Activated CD8-positive, alpha-beta memory T cell treated with anti-CD3 and anti-CD28 coated beads, Interleukin-2, amount 10 ng/mL, durations not matched to agents 7 days and 5 days (primary cell): ENCODE measurements at places on chromosomes 12 and 14.

DNA sequence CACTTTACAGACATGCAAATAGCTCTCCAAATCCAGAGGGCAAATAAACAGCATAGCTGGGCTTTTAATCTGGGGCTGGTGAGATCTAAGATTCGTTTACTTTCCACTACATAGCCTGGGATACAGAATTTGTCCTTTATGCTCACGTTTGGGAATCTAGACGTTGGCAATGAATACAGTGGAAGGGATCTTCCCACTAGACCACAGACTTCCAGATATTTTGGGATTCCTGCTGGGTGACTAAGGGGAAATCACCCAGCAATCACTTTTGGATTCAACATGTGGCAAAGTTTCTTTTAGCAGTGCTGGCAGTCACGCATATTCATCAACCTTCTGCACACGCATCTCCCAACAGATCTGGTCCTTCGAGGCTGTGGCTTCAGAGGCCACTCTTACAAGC lies 23.5 kb downstream of the APPL2 start:
- DNase-seq: no peak
- no peaks in the 10 kb centered on the region for H3K27me3 ChIP-seq
- H3K4me3 ChIP-seq: no peak overlapping the region
- no peaks in the 10 kb centered on the region for H3K4me1 ChIP-seq

DNA sequence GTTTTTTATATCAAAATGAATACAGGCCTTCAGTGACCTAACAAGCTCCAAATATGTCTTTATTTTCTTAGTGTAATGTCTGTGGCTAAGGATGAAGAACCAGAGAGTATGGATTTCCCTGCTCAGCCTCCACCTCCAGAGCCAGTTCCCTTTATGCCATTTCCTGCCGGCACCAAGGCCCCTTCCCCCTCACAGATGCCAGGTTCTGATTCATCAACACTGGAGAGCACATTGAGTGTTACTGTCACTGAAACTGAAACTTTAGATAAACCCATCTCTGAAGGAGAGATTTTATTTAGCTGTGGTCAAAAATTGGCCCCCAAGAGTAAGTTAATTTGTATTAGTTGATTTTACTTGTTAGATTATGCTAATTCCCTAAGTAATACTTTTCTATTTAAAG lies 61.0 kb downstream of the KIAA0586 start:
- H3K4me3 ChIP-seq: no peak overlapping the region
- H3K27me3 ChIP-seq: no peaks in the 10 kb centered on the region
- H3K36me3 ChIP-seq: peaks cover 21% of the 10 kb centered on the region
- peaks cover 12% of the 10 kb centered on the region for H3K4me1 ChIP-seq
- peak; percentile 43 for DNase-seq

GRCh38 chr12:131098178-131098981 lies 144.7 kb downstream of the ADGRD1 start:
- no peak overlapping the region for H3K4me3 ChIP-seq
- no peaks in the 10 kb centered on the region for H3K36me3 ChIP-seq
- no peak for DNase-seq
- H3K27me3 ChIP-seq: no peaks in the 10 kb centered on the region
- H3K27ac ChIP-seq: no peak overlapping the region
- peaks cover 10% of the 10 kb centered on the region for H3K4me1 ChIP-seq

GRCh38 chr14:65658202-65658601 lies 245.7 kb downstream of the FUT8 start:
- no peaks in the 10 kb centered on the region for H3K4me1 ChIP-seq
- H3K36me3 ChIP-seq: peaks cover 32% of the 10 kb centered on the region
- H3K27me3 ChIP-seq: no peaks in the 10 kb centered on the region
- no peak overlapping the region for H3K4me3 ChIP-seq
- DNase-seq: no peak

DNA sequence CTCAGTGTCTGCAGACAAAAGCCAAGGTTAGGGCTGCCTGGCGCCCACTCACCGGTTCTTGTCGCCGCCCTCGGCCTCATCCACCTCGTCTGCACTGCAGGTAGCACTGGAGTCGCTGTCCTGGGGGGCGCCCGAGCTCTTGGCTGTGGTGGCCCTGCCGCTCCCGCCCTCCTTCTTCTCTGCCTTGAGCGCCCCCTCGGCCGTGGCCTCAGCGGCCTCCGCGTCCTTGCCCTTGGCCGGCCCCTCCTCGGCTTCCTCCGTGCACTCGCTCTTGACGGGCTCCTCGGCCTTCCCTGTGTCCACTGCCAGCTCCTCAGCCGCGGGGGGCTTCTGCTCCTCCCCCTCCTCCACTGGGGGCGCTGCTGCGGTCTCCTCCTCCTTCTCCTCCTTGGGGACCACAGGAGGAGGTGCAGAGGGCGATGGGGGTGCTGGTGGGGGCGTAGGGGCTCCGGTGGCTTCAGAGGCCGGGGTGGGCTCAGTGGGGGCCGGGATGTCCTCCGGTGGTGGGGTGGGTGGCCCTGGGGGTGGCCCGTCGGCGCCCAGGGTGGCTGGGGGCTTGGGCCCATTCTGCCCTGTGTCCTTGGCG lies 77.2 kb downstream of the RFLNA start:
- no peak overlapping the region for H3K4me3 ChIP-seq
- no peaks in the 10 kb centered on the region for H3K36me3 ChIP-seq
- H3K4me1 ChIP-seq: no peaks in the 10 kb centered on the region
- H3K27me3 ChIP-seq: no peaks in the 10 kb centered on the region
- no peak overlapping the region for H3K27ac ChIP-seq
- no peak for DNase-seq

DNA sequence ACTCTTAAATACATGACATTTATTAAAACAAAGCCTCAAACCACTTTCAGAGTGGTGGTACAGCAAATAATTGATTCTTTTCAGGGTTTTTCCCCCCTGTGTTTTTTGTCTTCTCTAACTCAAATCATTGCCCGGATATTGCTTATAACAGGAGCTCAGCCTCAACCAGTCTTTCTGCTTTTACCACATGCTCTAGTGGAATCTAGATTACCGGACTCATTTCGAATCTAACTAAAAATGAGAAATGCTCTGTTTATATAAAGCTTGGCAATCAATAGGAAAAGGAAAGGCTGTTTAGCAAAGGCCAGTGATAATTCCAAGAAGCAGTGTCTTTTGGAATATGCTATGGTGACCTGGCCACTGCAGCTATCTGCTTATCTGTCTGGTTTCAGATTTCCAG lies 161.5 kb downstream of the ETV6 start:
- DNase-seq: no peak
- no peak overlapping the region for H3K27ac ChIP-seq
- H3K27me3 ChIP-seq: no peaks in the 10 kb centered on the region

GRCh38 chr12:69904777-69905176 lies 79.8 kb downstream of the MYRFL start:
- H3K27me3 ChIP-seq: peaks cover 16% of the 10 kb centered on the region
- no peak overlapping the region for H3K4me3 ChIP-seq
- no peak overlapping the region for H3K27ac ChIP-seq
- H3K4me1 ChIP-seq: no peaks in the 10 kb centered on the region
- no peak for DNase-seq

- H3K36me3 ChIP-seq: no peaks in the 10 kb centered on the region
- peaks cover 20% of the 10 kb centered on the region for H3K27me3 ChIP-seq
- H3K27ac ChIP-seq: no peak overlapping the region
Observed at GRCh38 chr14:99724939-99725773, 41.1 kb downstream of the CYP46A1 start.

- DNase-seq: no peak
- H3K36me3 ChIP-seq: no peaks in the 10 kb centered on the region
- H3K27me3 ChIP-seq: no peaks in the 10 kb centered on the region
- H3K4me3 ChIP-seq: no peak overlapping the region
- H3K4me1 ChIP-seq: no peaks in the 10 kb centered on the region
- H3K27ac ChIP-seq: no peak overlapping the region
Observed at GRCh38 chr14:105212541-105213300, 31.6 kb upstream of the NUDT14 start.

- H3K36me3 ChIP-seq: peaks cover 56% of the 10 kb centered on the region
- H3K27ac ChIP-seq: peak overlapping the region; percentile 93
- DNase-seq: no peak
- H3K27me3 ChIP-seq: no peaks in the 10 kb centered on the region
- H3K4me3 ChIP-seq: peak overlapping the region; percentile 70
Observed at GRCh38 chr12:104493496-104493895, 36.7 kb downstream of the CHST11 start.

DNA sequence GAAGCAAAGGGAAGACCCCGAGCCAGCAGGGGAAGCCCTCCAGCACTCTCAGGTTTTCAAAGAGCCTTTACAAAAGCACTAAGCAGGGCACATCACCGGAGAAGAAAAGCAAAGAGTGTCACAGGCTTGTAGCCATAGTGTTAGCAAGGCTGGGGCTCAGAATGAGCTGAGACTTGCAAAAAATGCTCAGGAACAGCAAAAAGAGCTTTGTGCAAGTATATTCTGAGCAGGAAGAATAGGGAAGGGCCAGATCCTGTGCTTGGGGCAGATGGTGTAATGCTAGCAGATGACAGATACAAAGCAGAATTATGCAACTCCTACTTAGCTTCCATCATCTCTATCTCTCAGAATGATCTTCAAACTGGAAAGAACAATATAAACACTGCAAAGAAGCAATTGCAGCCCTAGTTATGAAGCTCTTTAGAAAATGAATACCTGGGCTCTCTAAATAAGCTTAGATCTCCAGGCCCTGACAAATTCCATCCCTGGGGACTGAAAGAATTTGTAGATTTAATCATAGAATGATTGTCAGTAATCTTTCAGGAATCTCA lies 23.7 kb upstream of the PARP11 start:
- DNase-seq: no peak
- H3K27me3 ChIP-seq: no peaks in the 10 kb centered on the region
- H3K4me3 ChIP-seq: peak overlapping the region; percentile 19
- no peaks in the 10 kb centered on the region for H3K36me3 ChIP-seq

DNA sequence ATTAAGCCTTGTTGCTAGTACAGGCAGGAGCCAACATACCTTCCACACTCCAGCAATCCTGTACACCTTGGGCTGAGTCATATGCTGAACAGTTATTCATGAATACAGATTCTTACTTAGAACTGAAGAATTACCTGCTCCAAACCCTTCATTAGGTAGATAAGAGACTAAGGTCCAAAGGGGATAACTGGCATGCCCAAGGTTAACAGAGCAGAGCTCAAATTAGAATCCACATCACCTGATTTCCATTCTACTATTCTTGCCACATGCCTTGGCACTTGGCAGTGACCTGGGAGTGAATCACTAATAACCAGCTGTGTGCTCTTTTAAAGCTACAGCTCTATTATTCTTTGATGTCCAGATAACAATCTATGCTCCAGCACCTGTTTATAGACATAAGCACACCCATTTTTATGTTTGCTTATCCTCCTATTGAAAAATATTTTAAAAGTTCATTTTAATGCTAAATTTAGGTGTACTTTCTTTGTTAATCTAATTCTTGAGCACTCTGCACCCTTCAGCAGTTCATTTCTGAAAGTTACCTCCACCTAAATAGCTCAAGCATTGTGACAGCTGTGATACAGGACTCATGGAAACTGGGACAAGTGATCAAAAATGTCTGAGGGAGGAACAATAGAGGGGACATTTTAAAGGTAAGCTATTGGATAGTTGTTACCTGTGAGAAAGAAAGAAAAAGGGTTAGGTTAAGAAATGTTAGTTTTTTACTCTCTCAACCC lies 19.4 kb downstream of the LPCAT3 start:
- H3K4me1 ChIP-seq: no peaks in the 10 kb centered on the region
- no peak overlapping the region for H3K27ac ChIP-seq
- DNase-seq: no peak
- no peaks in the 10 kb centered on the region for H3K27me3 ChIP-seq
- peaks cover 27% of the 10 kb centered on the region for H3K36me3 ChIP-seq

DNA sequence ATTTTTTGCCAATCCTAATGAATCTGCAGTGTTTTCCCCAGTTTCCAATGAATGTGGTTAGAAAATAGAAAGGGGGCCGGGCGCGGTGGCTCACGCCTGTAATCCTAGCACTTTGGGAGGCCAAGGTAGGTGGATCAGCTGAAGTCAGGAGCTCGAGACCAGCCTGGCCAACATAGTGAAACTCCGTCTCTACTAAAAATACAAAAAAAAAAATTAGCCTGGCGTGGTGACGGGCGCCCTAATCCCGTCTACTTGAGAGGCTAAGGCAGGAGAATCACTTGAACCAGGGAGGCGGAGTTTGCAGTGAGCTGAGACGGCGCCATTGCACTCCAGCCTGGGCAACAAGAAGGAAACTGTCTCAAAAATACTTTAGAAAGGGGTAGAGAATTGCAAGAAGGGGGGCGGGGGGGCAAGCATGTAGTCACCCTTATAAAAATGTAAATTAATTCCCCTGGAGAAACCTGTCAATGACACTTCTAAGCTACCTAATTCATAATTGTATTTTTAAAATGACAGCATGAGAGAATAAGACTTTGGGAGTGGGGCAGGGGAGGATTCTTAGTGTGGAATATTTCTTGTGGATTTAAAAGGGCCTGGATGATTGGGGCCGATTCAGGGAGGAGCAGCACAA lies 1.7 kb downstream of the KLHDC2 start:
- no peaks in the 10 kb centered on the region for H3K27me3 ChIP-seq
- DNase-seq: no peak
- peaks cover 28% of the 10 kb centered on the region for H3K4me1 ChIP-seq
- H3K27ac ChIP-seq: peak overlapping the region; percentile 97
- peak overlapping the region; percentile 87 for H3K4me3 ChIP-seq

- H3K27me3 ChIP-seq: no peaks in the 10 kb centered on the region
- no peak for DNase-seq
- no peak overlapping the region for H3K4me3 ChIP-seq
- H3K27ac ChIP-seq: no peak overlapping the region
Observed at GRCh38 chr12:47343684-47344567, 264.2 kb upstream of the AMIGO2 start.

DNA sequence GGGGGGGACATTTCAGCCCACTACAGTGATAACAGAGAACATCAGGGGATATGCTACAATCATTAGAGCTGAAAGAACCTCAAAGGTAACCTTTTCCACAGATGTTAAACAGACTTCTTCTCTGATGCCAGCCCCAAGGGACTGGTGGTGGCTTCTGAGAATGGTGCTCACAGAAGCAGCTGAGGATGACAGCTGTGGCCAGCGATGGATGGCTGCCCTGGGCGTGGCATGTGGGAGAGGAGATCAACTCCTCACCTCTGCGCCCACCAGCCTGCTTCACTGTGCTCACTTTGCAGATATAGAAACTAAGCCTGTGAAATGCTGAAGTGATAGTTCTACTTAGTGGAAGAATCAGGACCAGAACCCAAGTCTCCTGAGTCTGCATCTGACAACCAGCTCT lies 33.0 kb downstream of the FOXN3 start:
- no peak overlapping the region for H3K27ac ChIP-seq
- no peaks in the 10 kb centered on the region for H3K27me3 ChIP-seq
- H3K36me3 ChIP-seq: peaks cover 33% of the 10 kb centered on the region
- no peak for DNase-seq

DNA sequence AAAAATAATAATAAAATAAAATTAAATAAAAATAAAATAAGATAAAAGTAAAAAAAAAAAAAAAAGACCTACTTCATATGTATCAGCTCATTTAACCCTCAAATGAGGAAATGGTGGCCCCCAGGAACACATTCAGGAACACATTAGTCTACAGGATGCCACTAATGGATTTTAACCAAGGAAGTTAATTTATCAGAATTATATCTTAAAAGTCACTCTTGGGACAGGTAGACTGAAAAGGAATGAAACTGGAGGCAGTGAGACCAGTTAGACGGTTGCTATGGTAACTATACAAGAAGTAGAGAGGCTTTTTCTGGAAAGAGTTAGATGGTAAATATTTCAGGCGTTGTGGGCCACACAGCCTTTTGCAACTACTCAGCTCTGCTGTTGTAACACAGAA lies 54.9 kb downstream of the SCN8A start:
- no peak overlapping the region for H3K27ac ChIP-seq
- no peak overlapping the region for H3K4me3 ChIP-seq
- DNase-seq: no peak
- peaks cover 5% of the 10 kb centered on the region for H3K27me3 ChIP-seq
- no peaks in the 10 kb centered on the region for H3K4me1 ChIP-seq
- H3K36me3 ChIP-seq: no peaks in the 10 kb centered on the region
